ENCODE measurements at places on chromosomes 7 and 10.

DNA sequence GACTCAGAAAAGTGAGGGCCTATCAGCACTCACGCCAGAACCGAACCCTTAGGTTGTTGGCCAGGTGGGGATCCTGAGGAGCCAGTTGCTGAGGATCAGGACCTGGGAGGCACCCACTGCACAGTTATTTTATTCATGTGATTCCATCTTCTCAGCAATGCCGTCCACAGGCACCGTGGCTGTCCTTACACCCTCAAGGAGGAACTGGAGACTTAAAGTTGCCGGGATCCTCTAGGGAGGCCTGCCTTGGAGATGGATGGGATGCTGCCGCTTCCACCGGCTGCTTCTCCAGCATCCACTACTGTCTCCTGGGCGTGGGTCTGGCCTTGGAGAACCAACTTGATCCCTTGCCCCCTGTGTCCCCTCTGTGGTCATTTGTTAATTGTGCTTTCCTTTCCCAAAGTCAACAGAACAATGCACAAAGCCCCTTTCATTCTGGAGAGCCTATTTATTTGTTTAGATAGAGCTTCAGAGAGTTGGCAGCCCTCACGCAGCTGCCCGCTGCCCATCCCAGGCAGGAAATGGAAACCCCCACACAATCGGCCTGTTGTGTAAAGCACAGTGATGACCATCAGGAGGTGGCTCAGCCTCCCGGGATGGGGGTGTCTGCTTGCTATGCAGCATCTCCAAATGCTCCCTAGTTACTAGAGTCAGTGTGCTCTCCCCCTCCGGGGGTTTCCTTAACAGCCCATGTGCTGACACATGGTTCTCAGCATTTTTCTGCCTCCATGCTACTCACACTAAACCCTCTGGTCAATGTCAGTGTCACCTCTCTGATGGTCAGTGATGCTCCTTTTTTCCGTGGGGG is 52.9 kb upstream of the IGFBP3 start:
- DNase-seq: peak; percentile 100

DNA sequence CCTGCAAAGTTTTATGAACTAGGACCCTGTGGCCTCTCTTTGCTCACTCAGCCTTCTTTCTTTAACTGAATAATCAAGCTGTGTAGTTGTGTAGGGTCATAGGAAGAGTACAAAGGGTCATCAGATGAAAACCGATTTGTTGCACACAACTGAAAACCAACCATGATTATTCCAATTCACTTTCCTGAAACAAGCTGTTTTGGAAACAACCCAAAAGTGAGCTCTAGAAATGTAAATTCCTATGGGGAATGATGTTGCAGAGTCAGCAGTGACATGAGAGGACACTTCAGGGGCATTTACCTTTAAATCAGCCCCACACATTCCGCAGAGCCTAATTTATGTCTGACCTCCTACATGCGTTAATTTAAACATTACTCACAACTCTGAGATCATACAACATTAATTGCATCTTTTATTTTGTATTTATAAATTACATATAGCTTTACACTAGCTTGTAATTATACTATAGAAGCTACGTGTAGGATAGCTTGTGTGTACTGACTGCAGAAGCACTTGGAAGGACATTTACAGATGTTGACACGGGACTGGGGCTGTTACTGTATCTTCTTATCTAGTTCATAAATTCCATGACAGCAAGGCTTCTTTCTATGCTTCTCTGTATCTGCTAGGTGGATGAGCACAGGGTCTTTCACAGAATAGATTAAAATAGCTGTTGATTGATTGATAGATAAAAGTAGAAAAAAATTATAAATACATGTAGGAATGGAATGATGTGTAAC is 139.9 kb upstream of the AKR1E2 start:
- no peak for DNase-seq

- DNase-seq: peak; percentile 34
These were observed 74.3 kb upstream of the TOMM7 start for GRCh38 chr7:22896917-22897316.

DNA sequence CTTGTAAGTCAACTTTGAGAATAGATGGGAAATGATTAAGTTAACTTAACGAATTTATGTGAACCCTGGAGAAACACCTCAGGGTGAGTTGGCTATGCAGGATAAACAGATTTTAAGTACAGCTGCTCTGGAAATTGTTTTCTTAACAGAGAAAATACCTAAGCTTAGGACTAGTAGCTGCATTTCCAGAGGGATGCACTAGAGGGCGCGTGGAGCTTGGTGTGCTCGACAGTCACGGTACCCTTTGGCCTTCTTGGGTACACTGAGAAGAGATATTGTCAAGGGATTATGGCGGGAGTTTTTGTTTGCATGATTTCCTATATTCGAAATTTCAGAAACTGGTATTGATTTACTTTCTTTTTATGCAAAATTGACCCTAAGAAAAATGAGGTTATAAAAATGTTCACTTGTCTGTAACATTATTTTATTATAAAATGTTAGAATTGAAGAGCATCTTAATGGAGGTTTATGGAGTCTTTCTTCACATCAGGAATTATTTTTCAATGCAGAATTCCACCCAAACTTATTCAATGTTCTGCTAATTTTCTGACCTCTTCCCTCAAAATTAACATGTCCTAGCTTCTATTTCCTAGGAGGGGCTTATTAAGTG is 58.4 kb upstream of the MYO3A start:
- peak; percentile 61 for DNase-seq

Measured in SW480 (cell line).